ENCODE measurements at places on chromosomes 6 and 20. TPM values are rescaled to one million over a fixed set of nuclear protein-coding genes. Genes with fewer than 3 reads are reported as not detected.

GRCh38 chr6:1820165-1820564 lies 210.4 kb downstream of the FOXC1 start:
- no peak for DNase-seq

- DNase-seq: no peak
These were observed 50.5 kb upstream of the DTNBP1 start for GRCh38 chr6:15713325-15713724.

DNA sequence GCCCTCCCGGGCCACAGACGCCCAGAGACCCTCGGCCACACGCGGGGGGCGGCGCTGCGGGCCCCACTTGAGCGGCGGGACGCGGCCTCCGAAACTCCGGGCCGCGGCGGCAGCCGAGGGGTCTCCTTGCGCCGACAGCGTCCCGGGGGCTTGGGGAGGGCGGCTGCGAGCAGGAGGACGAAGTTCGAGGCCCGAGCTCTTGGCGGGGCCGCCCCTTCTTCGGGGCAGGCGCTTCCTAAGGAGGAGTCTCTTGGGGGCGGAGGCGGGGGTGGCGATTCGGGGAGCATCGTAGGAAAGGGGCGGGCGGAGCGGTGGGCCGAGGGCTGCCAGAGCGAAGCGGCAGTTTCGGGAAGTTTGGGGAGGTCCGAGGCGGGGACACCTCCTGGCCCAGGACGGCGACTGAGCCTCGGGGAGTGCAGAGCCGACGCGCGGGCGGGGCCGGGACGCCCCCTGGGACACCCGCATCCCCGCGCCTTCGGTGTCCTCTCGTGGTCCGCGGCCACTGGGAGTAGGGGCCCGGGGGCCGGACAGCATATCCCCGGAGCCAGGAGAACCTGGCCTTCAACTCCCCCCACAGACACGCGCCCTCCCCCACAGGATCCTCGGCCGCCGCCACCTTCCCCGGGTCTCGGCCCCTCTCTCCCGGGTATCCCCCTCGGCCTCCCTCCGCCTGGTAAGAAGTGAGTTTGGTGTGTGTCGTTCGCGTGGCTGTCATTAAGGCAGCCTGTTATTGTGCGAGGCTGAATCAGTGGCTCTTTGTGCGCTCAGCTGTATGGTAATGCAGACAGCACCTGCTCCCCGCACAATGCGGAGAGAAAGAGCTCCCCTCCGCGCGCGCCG lies 613 bp upstream of the DLL1 start:
- DNase-seq: no peak

- DNase-seq: no peak
These were observed 10.9 kb upstream of the B4GALT5 start for GRCh38 chr20:49724408-49725223.

- DNase-seq: no peak
These were observed 13.3 kb upstream of the CTAGE9 start for GRCh38 chr6:131724114-131724513.

- DNase-seq: no peak
These were observed 3.7 kb downstream of the MLIP start for GRCh38 chr6:54114991-54115390.

Gene HRH3
- not detected for total RNA-seq

Gene SLC13A3
- total RNA-seq: not detected

Data from activated T-helper 2 cell treated with anti-CD3 and anti-CD28 coated beads, Interferon-gamma antibody, Interleukin-2, Interleukin-4, amounts not matched to agents 10 μg/mL and 5 μg/mL and 100 μg/mL, durations not matched to agents 14 hours and 24 hours and 36 hours (primary cell).